ENCODE measurements at places on chromosomes 7 and 10.

DNA sequence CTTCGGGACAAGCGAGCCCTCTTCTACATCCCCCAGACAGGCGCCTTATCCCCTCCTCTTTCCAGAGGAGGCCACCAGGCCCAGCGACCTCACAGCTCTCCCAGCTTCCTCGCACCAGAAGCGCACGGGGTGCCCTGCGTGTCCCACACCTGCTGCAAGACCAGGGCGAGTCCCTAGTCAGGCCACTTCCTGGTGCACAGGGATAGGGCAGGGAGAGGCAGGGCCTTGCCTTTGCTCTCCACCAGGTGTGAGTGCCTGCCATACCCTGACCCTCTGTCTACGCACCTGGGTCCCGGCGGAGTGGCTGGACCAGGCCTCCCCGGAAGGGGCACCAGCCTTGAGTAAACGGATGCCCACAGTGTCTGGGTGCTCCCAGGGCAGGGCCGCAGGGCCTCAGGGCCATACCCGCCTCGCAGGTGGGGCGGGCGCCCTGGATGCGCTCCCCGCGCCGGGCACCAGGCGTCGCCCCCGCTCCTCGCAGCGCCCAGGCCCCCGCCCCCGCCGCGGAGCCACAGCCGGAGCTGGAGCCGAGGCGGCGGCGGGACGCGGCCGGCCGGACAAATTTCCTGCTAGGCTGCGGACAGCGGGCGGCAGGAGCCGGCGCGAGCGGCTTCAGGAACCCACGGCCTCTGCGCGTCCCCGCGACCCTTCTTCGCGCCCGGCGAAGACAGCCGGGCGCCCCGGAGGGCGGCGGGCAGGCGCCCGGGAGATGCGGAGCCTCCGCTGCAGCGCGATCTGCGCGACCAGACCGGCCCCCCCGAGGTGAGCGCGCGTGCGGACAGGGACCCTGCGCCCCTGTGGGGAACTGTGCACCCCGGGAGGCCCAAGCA is at the start of gene PTPRE:
Gene PTPRE, plus strand, starts transcription at position 556 of the 830 bp plus-strand sequence. CDS start 133,779 bp downstream, outside the sequence.
- DNase-seq, result peak; percentile 22

GRCh38 chr7:12475362-12476063 is 71.8 kb upstream of the VWDE start:
- no peak for DNase-seq

- peak; percentile 33 for DNase-seq
Observed at GRCh38 chr7:117323305-117323850, 520 bp upstream of the WNT2 start.

DNA sequence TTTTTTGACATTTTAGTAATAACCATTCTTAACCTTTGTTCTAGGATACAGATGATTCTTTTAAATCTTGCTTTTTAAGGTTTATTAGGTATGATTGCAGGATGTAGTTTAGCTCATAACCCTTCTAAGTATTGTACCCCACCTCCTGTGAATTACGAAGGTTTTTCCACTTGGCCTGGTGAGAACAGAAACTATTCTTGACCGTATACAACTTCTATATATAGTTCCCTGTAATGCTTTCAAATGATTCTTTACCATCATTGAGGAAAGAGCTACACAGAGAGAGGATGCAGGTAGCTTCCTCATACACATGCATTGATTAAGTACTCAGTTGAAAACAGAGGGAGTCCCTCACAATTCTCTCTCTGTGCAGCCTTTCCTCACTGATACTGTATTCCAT is 86.3 kb downstream of the PALS2 start:
- no peak for DNase-seq

GRCh38 chr10:108443636-108444035 is 1279.1 kb upstream of the SORCS1 start:
- no peak for DNase-seq

DNA sequence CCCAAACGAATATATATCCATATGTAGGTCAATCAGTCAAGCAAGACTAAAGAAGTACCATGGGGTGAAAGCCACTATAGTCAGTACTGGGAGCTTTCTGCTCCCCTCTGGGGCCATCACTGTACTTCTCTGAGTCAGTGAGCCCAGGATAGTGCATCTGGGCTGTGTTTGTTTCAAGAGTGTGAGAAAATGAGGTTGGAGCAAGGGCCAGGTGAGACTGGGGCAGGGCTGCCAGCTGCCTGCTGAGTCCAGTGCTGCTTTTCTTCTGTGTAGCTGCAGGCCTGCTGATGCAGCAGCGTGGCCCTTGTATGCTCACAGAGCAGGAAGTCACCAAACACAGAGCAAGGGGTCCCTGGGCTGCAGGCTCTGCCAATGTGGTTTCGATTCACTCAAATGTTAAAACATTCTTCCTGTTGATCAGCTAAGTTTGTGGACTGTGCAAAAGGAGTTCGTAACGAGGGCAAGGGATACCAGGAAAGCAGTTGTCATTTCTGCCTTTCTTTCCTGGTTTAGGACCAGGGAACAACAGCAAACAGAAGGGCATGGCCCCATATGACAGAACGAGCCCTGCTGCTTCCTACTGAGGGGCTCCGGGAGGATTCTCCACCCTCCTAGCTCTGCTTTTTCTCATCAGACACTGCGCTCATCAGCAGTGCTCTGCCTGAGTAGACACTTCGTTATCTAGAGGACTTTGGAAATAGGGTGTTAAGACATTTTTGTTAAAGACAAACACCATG is 65.4 kb upstream of the TNS3 start:
- no peak for DNase-seq

- no peak for DNase-seq
Observed at GRCh38 chr7:87339373-87339897, 6.0 kb upstream of the CROT start.

- peak; percentile 88 for DNase-seq
Observed at GRCh38 chr7:16357921-16358320, 63.4 kb downstream of the CRPPA start.

- peak; percentile 16 for DNase-seq
Observed at GRCh38 chr7:75737856-75738603, 711 bp downstream of the HIP1 start.

DNA sequence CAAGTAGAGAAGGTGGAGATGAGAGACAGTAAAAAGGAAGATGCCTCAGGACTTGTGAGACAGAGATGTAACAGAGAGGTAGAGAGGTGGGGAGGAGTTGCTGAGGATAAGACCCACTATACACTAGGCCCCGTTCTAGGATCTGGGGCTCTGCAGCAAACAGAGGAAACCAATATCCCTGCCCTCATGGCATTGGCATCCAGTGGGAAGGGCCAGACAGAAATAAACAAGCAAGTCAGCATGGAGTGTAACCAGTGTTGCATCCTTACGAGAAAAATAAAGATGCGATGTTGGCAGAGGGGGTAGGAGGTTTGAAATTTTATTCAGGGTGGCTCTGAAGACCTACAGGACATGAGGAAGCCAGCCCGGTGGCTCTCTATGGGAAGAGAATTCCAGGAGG is 22.0 kb upstream of the EEPD1 start:
- no peak for DNase-seq

- DNase-seq, result no peak
Observed at GRCh38 chr10:34628174-34628796, 186.8 kb downstream of the PARD3 start.

GRCh38 chr10:3623746-3624145 is 161.3 kb downstream of the KLF6 start:
- no peak for DNase-seq

- no peak for DNase-seq
Observed at GRCh38 chr7:33952824-33953223, 47.5 kb downstream of the BMPER start.

- DNase-seq, result no peak
Observed at GRCh38 chr10:51599647-51600046, 99.7 kb downstream of the CSTF2T start.

DNA sequence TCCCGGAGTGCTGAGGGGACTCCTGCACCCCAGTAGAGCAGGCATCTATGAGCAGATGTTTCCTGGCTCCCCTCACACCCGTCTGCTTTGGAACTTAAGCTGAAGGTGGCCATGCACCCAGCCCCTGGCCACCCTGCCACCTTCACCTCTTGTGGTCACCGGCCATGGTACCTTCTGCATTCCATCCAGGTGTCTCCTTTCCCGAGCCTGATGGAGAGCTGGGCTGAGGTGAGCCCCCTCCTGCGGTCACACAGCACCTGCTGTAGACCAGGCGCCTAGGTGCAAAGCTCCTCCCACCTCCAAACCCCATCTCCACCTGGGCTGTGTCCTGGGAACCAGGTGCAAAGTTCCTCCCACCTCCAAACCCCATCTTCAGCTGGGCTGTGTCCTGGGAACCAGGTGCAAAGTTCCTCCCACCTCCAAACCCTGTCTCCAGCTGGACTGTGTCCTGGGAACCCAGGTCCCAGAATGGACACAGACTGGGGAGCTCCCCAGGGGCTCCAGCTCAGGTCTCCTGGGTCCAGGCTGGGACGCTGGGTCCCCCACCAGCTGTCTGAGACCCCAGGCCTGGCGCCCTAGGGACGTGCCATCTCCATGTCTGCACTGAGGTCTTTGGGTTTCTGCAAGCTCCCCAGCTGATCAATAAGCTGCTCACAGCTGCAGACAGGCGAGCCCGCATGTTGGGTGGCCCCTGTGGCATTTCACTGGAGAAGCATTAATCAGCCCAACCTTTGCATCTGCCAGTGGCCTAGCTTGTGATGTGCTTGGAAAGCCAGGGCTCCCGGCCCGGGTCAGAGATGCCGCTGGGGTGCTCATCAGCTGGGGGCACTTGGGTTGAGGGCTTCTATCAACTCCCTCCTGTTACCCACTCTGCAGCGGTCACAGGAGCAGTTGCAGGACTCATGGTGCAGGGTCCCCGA is 61.2 kb upstream of the INPP5A start:
- no peak for DNase-seq

GRCh38 chr7:96734343-96734742 is 24.7 kb upstream of the SEM1 start:
- DNase-seq, result peak; percentile 6

GRCh38 chr7:127878791-127879190 is 152.4 kb downstream of the LRRC4 start:
- no peak for DNase-seq
